ENCODE measurements at places on chromosomes 3 and 15. TPM values are rescaled to one million over a fixed set of nuclear protein-coding genes. Genes with fewer than 3 reads are reported as not detected.

GOLGA8O gene
- total RNA-seq: 3.2 TPM

ANKRD34C gene
- total RNA-seq: not detected

PCBP4 gene
- total RNA-seq: 41.3 TPM

REC114 gene
- not detected for total RNA-seq

TM6SF1 gene
- 0.50 TPM for total RNA-seq

PIERCE2 gene
- 2.4 TPM for total RNA-seq

KLHL18 gene
- total RNA-seq: 13.5 TPM

TGM4 gene
- total RNA-seq: not detected

SPRED1 gene
- total RNA-seq: 64.2 TPM

MASP1 gene
- 1.2 TPM for total RNA-seq

MYO5A gene
- 94.8 TPM for total RNA-seq

DENND4A gene
- 24.7 TPM for total RNA-seq

SEMA3F gene
- total RNA-seq: 8.7 TPM

ZPLD1 gene
- 0.26 TPM for total RNA-seq

CAPN3 gene
- total RNA-seq: 2.2 TPM

NIPA2 gene
- 51.5 TPM for total RNA-seq

IGDCC3 gene
- total RNA-seq: not detected

PAQR9 gene
- total RNA-seq: 0.25 TPM

CHRFAM7A gene
- 2.5 TPM for total RNA-seq

CXCR6 gene
- total RNA-seq: not detected

IDH2 gene
- total RNA-seq: 40.4 TPM

ZNF662 gene
- total RNA-seq: 1.7 TPM

RPP14 gene
- total RNA-seq: 12.4 TPM

GOLGA6A gene
- not detected for total RNA-seq

A4GNT gene
- not detected for total RNA-seq

SCAANT1 gene
- total RNA-seq: not detected

PGBD4 gene
- total RNA-seq: 2.2 TPM

MRPL46 gene
- 9.9 TPM for total RNA-seq

MAP4 gene
- 127 TPM for total RNA-seq

PARP6 gene
- total RNA-seq: 15.5 TPM

NEK10 gene
- total RNA-seq: 26.4 TPM

Data from aortic smooth muscle cell (primary cell).